Left colon (tissue), 2 donors: ENCODE measurements at places on chromosomes 3 and 15.

- DNase-seq = no peak
These were observed 54.6 kb downstream of the PLD1 start for GRCh38 chr3:171755656-171756055.

DNA sequence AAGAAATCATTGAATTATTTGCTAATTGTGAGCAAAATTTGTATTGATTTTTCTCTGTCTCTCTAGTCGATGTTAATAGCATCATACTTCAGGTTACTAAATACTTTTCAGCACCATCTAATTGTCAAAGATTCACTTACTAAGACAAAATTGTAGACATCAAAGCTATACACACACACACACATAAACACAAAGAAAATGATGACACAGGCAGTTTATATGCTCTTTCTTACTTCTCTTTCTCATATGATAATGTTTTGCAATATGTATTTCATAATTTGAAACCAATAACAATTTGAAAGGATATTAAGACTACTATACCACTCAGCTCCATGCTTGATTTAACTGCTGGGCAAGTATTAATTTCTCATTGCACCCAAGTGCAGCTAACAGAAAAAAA, 406.2 kb downstream of the ROBO2 start:
- no peak for DNase-seq

GRCh38 chr15:93241696-93242585, 152.9 kb upstream of the RGMA start:
- DNase-seq = no peak

- no peak for DNase-seq
These were observed 68.7 kb downstream of the GAP43 start for GRCh38 chr3:115691964-115692363.

DNA sequence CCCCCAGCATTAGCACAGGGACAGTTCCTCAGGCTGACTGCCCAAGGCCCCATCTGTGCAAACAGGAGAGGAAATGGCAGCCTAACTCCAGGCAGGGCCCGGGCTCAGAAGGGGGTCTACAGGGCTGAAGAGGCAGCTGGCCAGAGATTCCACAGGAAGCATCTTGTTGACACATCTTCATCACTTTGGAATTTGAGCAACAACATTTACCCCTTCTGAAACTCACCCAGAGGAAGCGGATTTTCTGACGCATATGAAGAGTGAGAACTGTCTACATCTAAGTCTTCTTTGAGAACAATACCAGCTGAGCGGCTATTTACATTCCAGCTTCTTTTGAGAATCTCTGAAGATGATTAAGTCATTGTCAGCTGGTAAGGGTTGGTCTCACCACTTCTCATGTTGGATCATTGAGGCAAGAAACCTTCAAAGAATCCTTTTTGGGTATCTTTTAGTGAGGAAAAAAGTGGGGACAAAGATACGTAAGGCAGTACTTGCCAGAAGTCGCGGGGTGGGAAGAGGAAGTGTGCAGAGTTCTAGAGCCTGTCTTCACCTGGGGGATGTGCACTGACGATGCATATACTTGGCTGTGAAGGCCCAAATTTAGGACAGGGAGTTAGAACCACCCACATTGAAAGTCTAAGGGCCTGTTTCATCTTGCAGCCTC, 25.4 kb upstream of the SRP14 start:
- no peak for DNase-seq
